T-cell (primary cell): ENCODE measurements at places on chromosomes 3 and 15. TPM values are rescaled to one million over a fixed set of nuclear protein-coding genes. Genes with fewer than 3 reads are reported as not detected.

Gene GATA2
- total RNA-seq: 4.3 TPM

Gene SLC22A14
- total RNA-seq: not detected

Gene LYZL4
- total RNA-seq: not detected

Gene ITIH1
- total RNA-seq: not detected

Gene TMEM212
- not detected for total RNA-seq

Gene STARD5
- total RNA-seq: 8.2 TPM

Gene ZNF385D
- 0.03 TPM for total RNA-seq

Gene OXTR
- total RNA-seq: 0.10 TPM

Gene KY
- total RNA-seq: not detected

Gene GABRG3
- not detected for total RNA-seq

Gene SAXO2
- 0.56 TPM for total RNA-seq

Gene GRIP2
- total RNA-seq: not detected

DNA sequence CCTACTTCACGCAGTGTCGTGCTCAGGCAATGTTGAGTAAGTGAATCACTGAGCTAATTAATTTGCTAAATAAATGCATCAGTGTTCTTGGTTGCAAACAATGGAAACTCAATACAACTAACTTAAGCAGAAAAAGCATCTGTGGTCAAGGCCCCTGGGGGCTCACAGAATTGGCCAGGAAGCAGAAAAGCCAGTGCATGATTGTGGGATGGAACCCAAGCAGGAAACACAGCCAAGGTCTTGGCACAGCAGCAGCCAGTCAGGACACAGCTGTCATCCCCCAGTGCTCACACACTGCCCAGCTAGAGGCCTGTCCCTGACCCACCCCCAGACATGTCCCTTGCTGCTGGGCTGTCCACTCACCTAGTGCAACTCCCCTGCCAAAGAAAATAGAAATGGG is 85.9 kb downstream of the AQP9 start:
- peaks cover 5% of the 10 kb centered on the region for H3K27me3 ChIP-seq
- no peak overlapping the region for H3K27ac ChIP-seq
- H3K36me3 ChIP-seq: no peaks in the 10 kb centered on the region
- H3K4me3 ChIP-seq: no peak overlapping the region

GRCh38 chr15:81596159-81596865 is 222.3 kb upstream of the TMC3 start:
- H3K36me3 ChIP-seq: no peaks in the 10 kb centered on the region
- no peak overlapping the region for H3K27ac ChIP-seq
- no peak for DNase-seq
- H3K4me1 ChIP-seq: no peaks in the 10 kb centered on the region

- H3K27me3 ChIP-seq: no peaks in the 10 kb centered on the region
- no peaks in the 10 kb centered on the region for H3K4me1 ChIP-seq
- no peak overlapping the region for H3K4me3 ChIP-seq
- H3K36me3 ChIP-seq: no peaks in the 10 kb centered on the region
- no peak overlapping the region for H3K27ac ChIP-seq
These were observed 352.8 kb upstream of the SEMA6D start for GRCh38 chr15:47364230-47365141.

DNA sequence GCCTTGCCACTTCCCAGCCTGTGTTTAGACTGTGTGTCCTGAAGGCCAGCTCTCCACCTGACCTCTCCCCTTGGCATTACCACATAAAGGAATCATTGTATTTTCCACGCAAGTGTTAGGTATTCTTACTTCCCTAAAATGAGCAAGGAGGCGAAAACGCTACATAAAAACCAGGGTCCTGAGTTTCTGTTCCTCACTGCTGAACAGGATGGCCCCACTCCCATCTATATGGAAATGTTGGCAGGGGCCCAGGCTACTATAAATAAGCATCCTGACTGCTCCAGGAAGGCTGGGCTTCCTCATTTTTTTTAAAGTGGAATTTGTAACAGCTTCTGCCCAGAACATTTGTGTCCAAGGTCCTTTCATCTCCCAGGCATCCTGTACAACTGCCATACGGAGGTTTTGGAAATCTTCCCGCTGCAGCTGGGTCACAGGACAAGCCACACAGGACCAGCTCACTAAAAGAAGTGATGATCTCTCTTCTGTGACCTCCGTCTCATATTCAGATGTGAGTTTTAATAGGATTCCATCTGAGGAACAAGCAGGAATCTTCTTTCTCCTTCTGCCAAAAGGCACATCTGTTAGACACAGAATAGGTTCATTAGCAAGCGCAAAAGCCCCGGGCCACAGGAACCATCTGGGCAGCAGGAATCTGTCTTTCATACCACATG is 56.4 kb upstream of the LIMD1 start:
- H3K4me1 ChIP-seq: peaks cover 2% of the 10 kb centered on the region
- H3K4me3 ChIP-seq: no peak overlapping the region
- no peak overlapping the region for H3K27ac ChIP-seq
- peaks cover 4% of the 10 kb centered on the region for H3K36me3 ChIP-seq
- H3K27me3 ChIP-seq: no peaks in the 10 kb centered on the region
- DNase-seq: no peak

- no peaks in the 10 kb centered on the region for H3K27me3 ChIP-seq
- H3K4me3 ChIP-seq: no peak overlapping the region
- DNase-seq: no peak
- H3K27ac ChIP-seq: no peak overlapping the region
- H3K4me1 ChIP-seq: no peaks in the 10 kb centered on the region
- H3K36me3 ChIP-seq: no peaks in the 10 kb centered on the region
These were observed 764.2 kb downstream of the NTRK3 start for GRCh38 chr15:87492321-87492720.

GRCh38 chr15:47717036-47717612 is at the start of gene SEMA6D:
SEMA6D (plus strand) TSS chr15:47717505; CDS start chr15:47759799, 42,294 bp downstream.
- no peak within 1 kb of the TSS for H3K27ac ChIP-seq
- H3K4me3 ChIP-seq: no peak within 1 kb of the TSS
- no peak for DNase-seq
- no peaks in the 10 kb centered on the region for H3K4me1 ChIP-seq
- peaks cover 26% of the 10 kb centered on the region for H3K27me3 ChIP-seq
- H3K36me3 ChIP-seq: no peaks in the 10 kb centered on the region

DNA sequence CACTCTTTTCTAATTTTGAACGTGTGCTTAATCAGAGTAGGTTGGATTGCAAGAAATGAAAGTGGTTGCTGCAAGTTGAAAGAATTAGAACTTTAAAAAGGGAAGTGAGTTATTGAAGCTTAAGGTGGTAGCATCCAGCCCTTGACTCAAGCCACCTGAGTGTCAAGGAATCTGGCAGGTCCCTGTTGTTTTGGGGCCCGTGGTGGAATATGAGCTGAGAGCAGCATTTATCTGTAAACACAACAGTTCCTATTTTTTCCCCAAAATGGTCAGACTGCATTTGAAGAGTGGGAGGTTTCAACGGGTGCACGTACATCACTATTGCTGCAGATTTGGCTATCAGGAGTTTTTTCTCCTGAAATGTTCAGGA is 1.7 kb downstream of the ITPR1 start:
- peak overlapping the region; percentile 64 for H3K27ac ChIP-seq
- peaks cover 3% of the 10 kb centered on the region for H3K36me3 ChIP-seq
- H3K27me3 ChIP-seq: no peaks in the 10 kb centered on the region
- peaks cover 16% of the 10 kb centered on the region for H3K4me1 ChIP-seq
- H3K4me3 ChIP-seq: peak overlapping the region; percentile 83
- no peak for DNase-seq

GRCh38 chr3:118181274-118181673 is 853.4 kb downstream of the IGSF11 start:
- no peaks in the 10 kb centered on the region for H3K4me1 ChIP-seq
- no peak overlapping the region for H3K4me3 ChIP-seq
- no peak for DNase-seq
- H3K27ac ChIP-seq: no peak overlapping the region
- no peaks in the 10 kb centered on the region for H3K36me3 ChIP-seq
- no peaks in the 10 kb centered on the region for H3K27me3 ChIP-seq

DNA sequence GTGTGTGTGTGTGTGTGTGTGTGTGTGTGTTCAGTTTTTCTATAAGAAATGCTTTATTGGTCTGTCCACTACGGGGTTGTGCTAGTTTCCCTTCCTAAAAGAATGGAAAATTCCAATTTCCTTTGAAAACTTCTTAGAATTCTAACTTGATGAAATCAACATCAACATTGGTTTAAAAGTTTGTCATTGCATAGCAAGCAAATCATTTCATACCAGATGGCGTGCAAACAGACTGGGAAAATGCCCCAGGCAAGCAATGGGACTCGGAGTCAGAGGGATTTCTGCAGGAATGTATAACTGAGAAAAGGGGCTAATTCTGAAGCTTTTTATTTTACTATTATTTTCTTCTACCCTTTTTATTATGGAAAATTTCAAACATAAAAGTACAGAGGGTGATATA is 13.1 kb upstream of the DYNC1LI1 start:
- H3K36me3 ChIP-seq: no peaks in the 10 kb centered on the region
- DNase-seq: no peak
- H3K4me1 ChIP-seq: no peaks in the 10 kb centered on the region
- peaks cover 7% of the 10 kb centered on the region for H3K27me3 ChIP-seq
- H3K4me3 ChIP-seq: no peak overlapping the region

DNA sequence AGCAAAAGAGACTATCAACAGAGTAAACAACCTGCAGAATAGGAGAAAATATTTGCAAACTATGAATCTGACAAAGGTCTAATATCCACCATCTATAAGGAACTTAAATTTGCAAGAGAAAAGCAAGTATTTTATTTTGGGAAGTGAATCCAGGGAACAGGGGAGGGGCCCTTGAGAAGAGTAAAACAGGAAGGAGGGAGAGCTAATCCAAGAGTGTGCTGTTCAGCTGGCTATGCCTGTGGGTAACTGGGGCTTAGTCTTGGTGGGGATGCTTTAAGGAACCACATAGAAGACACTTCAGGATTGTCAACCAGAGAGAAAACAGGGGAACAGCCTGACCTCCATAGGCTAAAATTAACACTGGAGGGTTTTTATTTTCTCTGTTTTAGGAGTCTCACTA is 3.9 kb upstream of the HHLA2 start:
- no peaks in the 10 kb centered on the region for H3K36me3 ChIP-seq
- H3K4me1 ChIP-seq: peaks cover 11% of the 10 kb centered on the region
- H3K4me3 ChIP-seq: no peak overlapping the region
- H3K27ac ChIP-seq: peak overlapping the region; percentile 63

GRCh38 chr3:158761350-158761749 is 29.1 kb upstream of the RARRES1 start:
- no peaks in the 10 kb centered on the region for H3K36me3 ChIP-seq
- no peaks in the 10 kb centered on the region for H3K4me1 ChIP-seq
- no peak overlapping the region for H3K27ac ChIP-seq
- no peak overlapping the region for H3K4me3 ChIP-seq
- no peak for DNase-seq
- H3K27me3 ChIP-seq: no peaks in the 10 kb centered on the region

GRCh38 chr3:48137425-48137999 is 50.7 kb downstream of the CDC25A start:
- peaks cover 7% of the 10 kb centered on the region for H3K27me3 ChIP-seq
- H3K36me3 ChIP-seq: no peaks in the 10 kb centered on the region
- no peak for DNase-seq
- no peaks in the 10 kb centered on the region for H3K4me1 ChIP-seq
- no peak overlapping the region for H3K27ac ChIP-seq
- no peak overlapping the region for H3K4me3 ChIP-seq

- peak overlapping the region; percentile 31 for H3K27ac ChIP-seq
- no peak for DNase-seq
- H3K4me3 ChIP-seq: no peak overlapping the region
- no peaks in the 10 kb centered on the region for H3K27me3 ChIP-seq
- H3K4me1 ChIP-seq: peaks cover 7% of the 10 kb centered on the region
- H3K36me3 ChIP-seq: no peaks in the 10 kb centered on the region
These were observed 44.6 kb downstream of the ABHD2 start for GRCh38 chr15:89132611-89133507.

DNA sequence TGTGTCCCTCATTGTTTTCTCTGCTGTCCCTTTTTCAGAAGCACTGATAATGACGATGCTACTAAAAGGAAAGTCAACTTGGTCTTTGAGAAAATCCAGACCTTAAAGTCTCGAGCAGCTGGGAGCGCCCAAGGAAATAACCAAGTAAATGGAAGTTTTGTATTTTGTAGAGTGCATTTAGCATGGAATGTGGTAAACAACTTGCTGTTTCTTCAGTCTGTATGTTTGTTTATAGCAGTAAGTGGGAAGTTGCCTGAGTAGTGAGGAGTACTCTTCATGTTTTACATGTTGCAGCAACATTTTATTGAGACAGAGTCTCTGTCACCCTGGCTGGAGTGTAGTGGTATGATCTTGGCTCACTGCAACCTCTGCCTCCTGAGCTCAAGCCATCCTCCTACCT is 66.0 kb downstream of the CGNL1 start:
- no peaks in the 10 kb centered on the region for H3K27me3 ChIP-seq
- H3K27ac ChIP-seq: no peak overlapping the region
- H3K36me3 ChIP-seq: no peaks in the 10 kb centered on the region
- no peak overlapping the region for H3K4me3 ChIP-seq
- DNase-seq: no peak

GRCh38 chr15:64883997-64884511 is 27.6 kb upstream of the ANKDD1A start:
- peak overlapping the region; percentile 36 for H3K27ac ChIP-seq
- peak; percentile 80 for DNase-seq
- no peaks in the 10 kb centered on the region for H3K36me3 ChIP-seq
- H3K27me3 ChIP-seq: no peaks in the 10 kb centered on the region
- peaks cover 19% of the 10 kb centered on the region for H3K4me1 ChIP-seq

- no peak for DNase-seq
- no peak overlapping the region for H3K4me3 ChIP-seq
- H3K27ac ChIP-seq: no peak overlapping the region
- no peaks in the 10 kb centered on the region for H3K36me3 ChIP-seq
- no peaks in the 10 kb centered on the region for H3K27me3 ChIP-seq
- no peaks in the 10 kb centered on the region for H3K4me1 ChIP-seq
These were observed 32.9 kb downstream of the PLCH1 start for GRCh38 chr3:155712008-155712407.
